ENCODE measurements at places on chromosomes 5 and 9. TPM values are rescaled to one million over a fixed set of nuclear protein-coding genes. Genes with fewer than 3 reads are reported as not detected.

ADAMTS12 gene
- total RNA-seq, result 9.2 TPM

PLAC8L1 gene
- total RNA-seq, result 0.26 TPM

DMRTA1 gene
- total RNA-seq, result 0.73 TPM

MAP1B gene
- total RNA-seq, result 31.8 TPM

ARID3C gene
- total RNA-seq, result 0.23 TPM

TMEM252 gene
- total RNA-seq, result not detected

PCDHB8 gene
- 0.32 TPM for total RNA-seq
